ENCODE measurements at places on chromosomes 5 and 9.

DNA sequence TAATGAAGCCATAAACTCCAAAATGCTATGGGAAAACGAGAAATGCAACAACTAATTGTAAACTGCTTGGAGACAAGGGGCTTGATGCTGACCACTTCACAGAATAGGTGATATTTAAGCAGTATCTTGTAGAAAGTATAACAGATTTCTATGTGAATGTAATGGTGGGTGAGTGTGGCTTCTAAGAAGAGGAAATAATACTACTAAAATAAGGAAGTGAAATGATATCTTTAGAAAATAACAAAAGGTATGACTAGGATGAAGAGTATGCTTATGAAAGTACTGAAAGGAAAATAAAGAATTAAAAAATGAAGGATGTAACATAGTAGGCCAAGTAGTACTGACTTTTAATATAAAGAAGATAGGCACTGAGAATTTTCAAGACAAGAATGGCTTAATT lies 94.2 kb downstream of the AGTPBP1 start:
- DNase-seq: no peak

- DNase-seq: no peak
Measured at GRCh38 chr5:143695941-143696340, 116.0 kb upstream of the HMHB1 start.

DNA sequence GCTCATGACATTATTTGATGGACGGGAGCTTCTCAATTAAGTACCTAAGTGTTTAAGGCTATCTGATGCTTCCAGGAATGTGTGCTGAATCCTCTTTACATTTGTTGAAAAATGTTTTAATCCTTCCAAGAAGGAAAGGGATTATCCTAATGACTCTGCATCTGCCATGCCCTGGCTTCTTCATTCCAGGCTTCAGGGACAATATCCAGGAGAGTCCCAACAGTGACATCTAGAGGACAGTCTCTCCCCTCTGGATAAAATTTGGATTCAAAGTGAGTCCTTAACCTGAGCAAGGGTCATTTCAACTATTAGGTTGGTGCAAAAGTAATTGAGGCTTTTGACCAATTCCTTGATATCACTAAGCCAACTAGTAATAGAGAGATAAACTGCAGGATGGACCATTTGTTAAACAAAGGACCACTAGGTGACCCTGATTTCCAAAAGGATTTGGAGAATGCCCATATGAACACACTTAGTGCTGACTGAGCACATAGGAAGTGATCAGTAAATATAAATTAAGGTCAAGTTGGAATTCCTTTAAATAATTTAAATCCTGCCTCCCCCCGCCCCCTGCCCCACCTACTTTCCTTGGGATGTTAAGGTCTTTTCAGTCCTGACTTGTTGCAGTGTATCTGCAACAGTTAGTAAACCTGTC lies 19.1 kb downstream of the TNFSF8 start:
- no peak for DNase-seq

GRCh38 chr9:20823051-20823450 lies 139.0 kb downstream of the FOCAD start:
- DNase-seq: no peak

GRCh38 chr5:139389701-139390638 lies at the start of gene MZB1:
Gene MZB1 (minus strand): TSS chr5:139389913. CDS start chr5:139389856, 57 bp downstream.
- DNase-seq: no peak

All from MG63 (cell line).